ENCODE measurements at places on chromosomes 11 and 22.
A peak's percentile ranks its signal among the peaks of the same experiment; 100 is the strongest.

DNA sequence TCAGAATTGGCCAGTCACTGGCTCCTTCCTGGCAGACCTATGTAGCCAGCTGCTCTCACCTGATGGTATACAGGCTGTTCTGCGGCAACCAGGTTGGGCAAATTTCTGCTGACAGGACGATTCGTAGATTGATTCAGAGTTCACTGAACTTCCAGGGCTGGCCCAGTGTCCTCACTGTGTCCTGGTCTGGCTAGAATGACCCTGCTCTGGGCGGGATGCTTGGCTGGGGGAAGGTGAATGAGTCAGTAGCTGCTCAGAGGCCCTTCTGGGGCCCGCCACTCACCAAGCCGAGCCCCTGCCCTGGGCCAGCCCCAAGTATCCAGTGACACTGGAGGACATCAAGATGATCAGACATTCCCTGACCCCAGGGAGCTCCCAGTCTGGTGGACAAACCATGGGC lies 62.9 kb upstream of the WNT11 start:
- no peak for DNase-seq

GRCh38 chr11:120219938-120220746 lies 9.3 kb downstream of the OAF start:
- no peak for DNase-seq

GRCh38 chr22:20176421-20177085 lies 25.7 kb upstream of the CCDC188 start:
- no peak for DNase-seq

GRCh38 chr11:98835335-98835734 lies 185.4 kb upstream of the CNTN5 start:
- no peak for DNase-seq

DNA sequence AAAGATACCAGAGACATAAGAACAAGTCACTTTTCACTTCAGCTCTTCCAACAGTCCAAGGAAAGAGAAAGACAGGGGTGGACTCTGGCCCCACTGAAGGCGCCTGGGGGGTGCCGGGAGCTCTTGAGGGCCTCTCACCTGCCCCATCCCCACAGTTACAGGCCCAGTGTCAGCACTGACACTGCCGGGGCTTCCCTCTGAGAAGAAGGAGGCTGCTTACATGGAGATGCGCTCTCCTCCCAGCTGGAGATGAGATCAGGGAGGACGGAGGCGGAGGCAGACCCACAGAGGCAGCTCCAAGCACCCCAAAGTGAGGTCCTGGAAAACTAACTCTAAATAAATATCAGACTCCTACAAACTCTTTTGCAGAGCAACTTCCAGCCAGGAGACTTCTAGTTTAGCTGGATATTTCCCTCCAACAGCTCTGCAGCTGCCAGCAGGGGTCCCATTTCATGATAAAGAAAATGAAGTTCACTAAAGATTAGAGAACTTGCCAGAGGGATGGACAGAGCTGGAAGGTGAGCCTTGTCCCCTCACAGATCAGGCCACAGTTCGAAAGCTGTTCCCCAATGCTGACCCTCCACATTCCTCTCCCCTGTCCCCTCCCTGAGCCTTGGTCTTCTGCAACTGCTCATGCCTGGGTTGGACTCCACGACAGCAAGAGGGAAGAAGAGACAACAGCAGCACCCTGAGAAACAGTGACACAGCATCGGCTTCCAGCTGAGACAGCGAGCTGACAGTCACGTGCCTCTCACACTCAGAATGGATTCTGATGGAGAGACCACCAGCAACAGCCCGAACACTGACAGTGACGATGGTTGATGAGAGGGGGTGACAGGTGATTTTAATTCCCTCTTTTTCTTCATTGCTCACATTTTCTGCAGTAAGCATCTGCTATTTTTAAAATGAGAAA lies 5.8 kb downstream of the CARS1 start:
- no peak for DNase-seq

DNA sequence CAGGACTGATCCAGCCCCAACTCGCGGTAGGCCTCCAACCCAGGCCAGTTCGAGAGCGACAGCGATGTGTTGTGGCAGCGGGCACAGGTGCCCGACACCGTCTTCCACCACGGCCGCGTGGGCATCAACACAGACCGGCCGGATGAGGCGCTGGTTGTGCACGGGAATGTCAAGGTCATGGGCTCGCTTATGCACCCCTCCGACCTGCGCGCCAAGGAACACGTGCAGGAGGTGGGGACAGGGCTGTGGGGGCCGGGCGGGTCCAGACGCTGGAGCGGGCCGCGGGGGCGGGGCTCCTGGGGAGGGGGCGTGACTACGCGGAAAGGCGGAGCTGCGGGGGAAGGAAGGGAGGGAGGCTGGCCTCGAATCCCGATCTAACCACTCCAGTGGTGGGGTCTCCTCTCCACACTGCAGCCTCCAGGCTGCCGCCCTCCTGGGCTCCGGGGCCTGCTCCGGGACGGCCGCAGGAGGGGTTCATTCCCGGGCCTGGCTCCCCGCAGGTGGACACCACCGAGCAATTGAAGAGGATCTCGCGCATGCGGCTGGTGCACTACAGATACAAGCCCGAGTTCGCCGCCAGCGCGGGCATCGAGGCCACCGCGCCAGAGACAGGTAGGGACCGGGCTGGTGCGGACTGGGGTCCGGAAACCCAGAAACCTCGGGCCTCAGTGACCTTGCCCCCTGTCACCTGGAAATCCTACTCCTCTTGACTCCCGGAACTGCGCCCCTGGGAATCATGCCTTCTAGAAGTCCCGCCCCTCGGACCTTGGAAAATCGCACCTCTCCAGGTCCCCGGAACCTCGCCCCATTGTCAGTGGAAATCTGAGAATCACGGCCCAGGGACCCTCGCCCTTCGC lies 14.9 kb downstream of the TMEM258 start:
- no peak for DNase-seq

GRCh38 chr11:587978-588380 lies 11.7 kb downstream of the PHRF1 start:
- DNase-seq: no peak

- DNase-seq: no peak
Measured at GRCh38 chr11:65915101-65915820, 3.6 kb downstream of the C11orf68 start.

- DNase-seq: peak; percentile 20
Measured at GRCh38 chr11:18455686-18456372, at the start of gene LDHAL6A. LDHAL6A (plus strand) TSS chr11:18455856; CDS start chr11:18456681, 825 bp downstream.

GRCh38 chr11:92596596-92597317 lies 372.1 kb downstream of the FAT3 start:
- no peak for DNase-seq

DNA sequence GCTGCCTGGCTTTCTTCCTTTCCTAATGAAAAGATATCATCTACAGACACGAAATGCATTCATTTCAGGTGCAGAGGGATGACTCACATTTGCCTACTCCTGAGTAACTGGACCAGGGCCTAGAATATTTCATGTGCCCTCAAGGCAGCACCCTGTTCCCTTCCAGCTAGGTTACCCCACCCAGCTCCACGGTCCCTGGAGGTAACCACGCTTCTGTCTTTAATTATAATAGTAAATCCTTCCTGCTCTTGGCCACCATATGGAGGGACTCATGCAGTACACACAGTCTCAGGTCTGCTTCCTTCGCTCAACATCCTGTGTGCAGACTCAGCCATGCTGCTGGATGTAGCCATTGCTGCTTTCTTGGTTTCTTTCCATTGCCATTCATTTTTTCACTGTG lies 22.3 kb downstream of the DHCR7 start:
- DNase-seq: no peak

DNA sequence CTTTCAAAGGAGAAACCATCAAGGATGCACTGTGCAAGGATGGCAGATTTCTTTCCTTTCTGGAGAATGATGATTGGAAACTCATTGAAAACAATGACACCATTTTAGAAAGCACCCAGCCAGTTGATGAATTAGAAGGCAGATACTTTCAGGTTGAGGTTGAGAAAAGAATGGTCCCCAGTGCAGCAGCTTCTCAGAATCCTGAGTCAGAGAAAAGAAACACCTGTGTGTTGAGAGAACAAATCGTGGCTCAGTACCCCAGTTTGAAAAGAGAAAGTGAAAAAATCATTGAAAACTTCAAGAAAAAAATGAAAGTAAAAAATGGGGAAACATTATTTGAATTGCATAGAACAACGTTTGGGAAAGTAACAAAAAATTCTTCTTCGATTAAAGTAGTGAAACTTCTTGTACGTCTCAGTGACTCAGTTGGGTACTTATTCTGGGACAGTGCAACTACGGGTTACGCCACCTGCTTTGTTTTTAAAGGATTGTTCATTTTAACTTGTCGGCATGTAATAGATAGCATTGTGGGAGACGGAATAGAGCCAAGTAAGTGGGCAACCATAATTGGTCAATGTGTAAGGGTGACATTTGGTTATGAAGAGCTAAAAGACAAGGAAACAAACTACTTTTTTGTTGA lies 9.8 kb downstream of the FAM111A start:
- peak; percentile 60 for DNase-seq

GRCh38 chr11:60785806-60786361 lies 751 bp downstream of the MS4A10 start:
- DNase-seq: no peak

DNA sequence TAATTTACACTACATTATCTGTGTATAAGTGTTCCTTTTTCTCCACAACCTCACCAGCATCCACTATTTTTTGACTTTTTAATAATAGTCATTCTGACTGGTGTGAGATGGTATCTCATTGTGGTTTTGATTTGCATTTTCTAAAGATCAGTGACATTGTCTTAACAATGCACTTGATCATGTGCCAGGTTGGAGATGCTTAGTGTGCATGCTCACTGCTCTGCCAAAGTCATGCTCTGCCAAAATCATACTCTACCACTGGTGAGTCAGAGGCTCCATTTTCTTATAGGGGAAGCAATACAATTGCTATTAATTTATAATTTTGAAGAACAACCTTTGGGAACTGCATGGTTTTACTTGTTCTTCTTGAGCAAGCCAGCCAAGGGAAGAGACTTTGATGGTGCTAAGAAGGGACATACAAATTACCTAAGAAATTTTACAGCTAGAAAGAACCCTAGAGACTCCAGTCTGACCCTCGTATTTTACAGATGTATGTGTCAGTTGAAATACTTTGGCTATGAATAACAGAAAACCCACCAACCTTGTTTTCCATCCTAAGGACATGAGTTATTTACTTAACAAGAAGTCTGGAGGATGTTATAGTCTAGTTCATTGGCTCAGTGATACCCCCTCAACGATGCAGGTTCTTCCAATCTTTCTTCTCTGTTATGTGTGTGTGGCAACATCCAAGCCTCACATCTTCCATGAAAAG lies 368.9 kb downstream of the DDX10 start:
- no peak for DNase-seq

- no peak for DNase-seq
Measured at GRCh38 chr11:68010090-68011041, at the start of gene ALDH3B1. ALDH3B1 (plus strand) TSS chr11:68010327; CDS start chr11:68015298, 4,971 bp downstream.

DNA sequence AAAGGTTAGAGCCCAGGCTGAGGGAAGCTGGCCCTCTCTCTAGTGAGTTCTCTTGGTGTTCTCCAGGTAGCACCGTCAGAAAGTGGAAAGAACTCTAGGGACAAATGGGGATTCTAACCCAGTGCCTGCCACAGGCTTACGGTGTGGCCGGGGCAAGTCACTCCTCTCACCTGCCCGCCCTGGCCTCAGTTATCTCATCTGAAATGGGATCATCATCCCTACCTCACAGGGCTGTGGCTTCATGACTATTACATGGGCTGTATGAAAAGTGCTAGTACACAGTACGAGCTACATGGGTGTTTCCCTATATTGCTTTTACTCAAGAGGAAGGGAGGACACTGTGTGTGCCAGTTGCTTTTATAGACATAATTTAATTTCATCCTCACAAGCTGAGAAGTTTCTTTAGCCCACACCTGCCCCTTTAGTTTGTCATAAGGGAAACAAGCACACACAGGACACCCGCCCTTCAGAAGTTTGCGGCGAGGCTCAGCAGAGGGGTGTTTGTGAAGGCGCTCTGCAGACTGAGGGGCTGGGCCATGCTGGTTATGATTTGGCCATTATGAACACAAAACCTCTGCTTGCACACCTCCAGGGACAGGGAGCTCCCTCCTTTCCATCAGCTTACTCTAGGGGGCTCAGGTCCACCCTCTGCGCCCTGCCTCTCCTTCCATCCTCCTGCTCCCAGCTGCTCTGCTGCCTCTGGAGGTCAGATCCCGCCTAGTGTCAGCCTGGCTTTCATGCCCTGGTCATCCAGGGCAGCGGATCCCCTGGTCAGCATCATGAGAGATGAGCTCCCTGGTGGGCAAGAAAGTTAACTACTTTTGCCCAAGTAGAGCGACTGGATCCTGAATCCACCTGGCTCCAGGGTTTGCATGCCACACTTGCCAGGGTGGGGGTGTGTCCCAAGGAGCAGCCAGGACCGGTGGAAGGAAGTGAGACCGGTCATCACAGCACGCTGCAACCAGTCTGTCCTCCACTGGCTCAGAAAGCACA lies 1.2 kb downstream of the KLHL35 start:
- DNase-seq: no peak

GRCh38 chr11:4527926-4528325 lies 17.1 kb upstream of the OR52M1 start:
- DNase-seq: no peak

DNA sequence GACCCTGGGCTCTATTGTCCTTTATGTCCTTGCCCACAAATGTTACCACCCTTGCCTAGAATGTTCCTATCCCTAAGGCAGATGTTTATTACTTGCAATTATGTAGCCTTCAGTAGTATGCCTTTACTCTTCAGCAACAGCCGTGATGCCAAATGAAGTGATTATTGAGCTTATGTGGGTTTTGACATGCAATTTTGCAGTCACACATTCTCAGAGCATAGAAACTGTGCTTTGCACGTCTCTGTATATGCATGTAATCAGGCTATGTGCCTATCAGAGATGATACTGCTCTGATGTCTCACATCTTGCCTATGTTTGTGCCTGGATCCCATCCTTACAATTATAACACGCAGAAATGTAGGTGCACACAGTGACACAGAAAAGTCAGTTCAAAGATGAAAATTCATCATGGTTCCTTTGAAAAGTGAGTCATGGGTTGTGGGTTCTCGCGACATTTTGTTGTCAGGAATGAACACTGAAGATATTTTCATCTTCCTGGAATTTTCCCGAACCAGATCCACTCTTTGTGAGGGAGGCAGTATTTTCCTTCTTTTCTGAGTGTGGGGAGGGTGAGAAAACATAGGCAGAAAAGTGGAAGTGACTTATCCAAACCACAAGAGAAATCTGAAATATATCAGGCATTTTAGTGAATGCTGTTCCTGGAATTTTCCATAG lies 81.1 kb downstream of the BMAL1 start:
- DNase-seq: no peak

GRCh38 chr11:129380413-129380812 lies 4.8 kb downstream of the BARX2 start:
- DNase-seq: no peak

DNA sequence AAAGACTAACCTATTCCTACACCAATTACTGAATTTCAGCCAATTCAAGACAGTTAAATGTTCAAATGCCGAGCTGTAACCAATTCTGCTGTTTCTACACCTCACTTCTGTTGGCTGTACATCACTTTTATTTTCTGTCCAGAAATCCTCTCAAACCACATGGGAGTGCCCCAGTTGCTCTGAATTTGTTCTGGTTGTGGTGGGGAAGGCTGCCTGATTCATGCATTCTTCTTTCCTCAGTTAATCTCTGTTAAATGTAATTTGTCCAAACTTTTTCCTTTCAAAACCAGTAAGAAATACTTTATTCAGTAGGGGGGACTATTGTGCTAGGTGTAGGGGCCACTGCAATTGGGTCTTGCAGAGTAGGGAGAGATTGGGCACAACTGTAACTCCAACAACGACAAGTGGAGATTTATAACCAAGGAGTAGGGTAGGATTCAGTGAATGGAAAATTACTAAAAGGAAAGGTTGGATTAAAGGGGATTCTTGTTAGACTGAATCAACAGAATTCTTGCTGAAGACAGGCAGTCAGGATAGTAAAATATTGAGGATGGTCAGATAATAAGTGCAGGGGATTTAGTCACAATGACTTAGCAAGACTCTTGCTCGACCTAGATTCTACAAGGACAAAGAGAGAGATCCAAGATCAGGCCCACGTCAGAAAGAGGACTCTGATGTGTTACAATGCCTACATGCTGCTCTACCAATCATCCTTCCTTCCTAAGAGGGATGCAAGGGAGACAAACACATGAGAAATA lies 593.5 kb upstream of the FAT3 start:
- DNase-seq: no peak

Data from GM06990 (cell line).